Aorta (tissue), 5 donors: ENCODE measurements at places on chromosomes 5 and 9. TPM values are rescaled to one million over a fixed set of nuclear protein-coding genes. Genes with fewer than 3 reads are reported as not detected.

Gene MAMDC2
- total RNA-seq = 14.6 TPM

Gene GABRP
- 0.72 TPM for total RNA-seq

Gene CD74
- total RNA-seq = 677 TPM

Gene MARCHF3
- total RNA-seq = 21.1 TPM

Gene GADD45G
- total RNA-seq = 4.5 TPM

Gene FAM153A
- total RNA-seq = not detected

Gene FOXD4L3
- total RNA-seq = not detected

Gene TYRP1
- total RNA-seq = 1.1 TPM

Gene OR5C1
- not detected for total RNA-seq

Gene TOR1B
- total RNA-seq = 24.3 TPM

Gene SHISAL2B
- not detected for total RNA-seq

- DNase-seq = no peak
These were observed 39.9 kb downstream of the RHOBTB3 start for GRCh38 chr5:95770830-95771708.

DNA sequence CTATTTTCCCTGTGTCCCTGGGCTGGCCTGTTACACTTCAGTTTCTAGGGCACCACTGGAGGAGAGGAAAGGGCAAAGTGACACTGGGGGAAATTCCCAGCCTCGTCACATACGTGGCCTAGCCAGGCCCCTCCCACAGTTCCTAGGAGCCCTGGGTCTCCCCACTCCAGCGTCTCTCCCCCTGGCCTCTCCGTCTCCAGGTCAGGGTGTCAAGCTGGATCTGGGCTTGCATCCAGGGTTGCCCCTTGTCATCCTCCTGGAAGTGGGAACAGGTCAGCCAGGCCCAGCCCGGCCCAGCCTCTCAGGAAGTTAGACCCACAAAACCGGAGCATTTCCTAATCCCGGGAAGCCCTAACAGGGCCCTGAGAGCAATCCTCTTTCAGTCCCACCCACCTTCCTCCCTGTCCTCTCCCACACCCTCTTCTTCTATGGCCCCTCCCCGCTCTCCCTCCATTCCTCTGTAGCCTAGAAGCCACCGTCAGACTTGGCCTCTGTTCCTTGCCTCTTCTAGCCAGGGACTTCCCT is 4.7 kb upstream of the TNIP1 start:
- DNase-seq = peak; percentile 88

DNA sequence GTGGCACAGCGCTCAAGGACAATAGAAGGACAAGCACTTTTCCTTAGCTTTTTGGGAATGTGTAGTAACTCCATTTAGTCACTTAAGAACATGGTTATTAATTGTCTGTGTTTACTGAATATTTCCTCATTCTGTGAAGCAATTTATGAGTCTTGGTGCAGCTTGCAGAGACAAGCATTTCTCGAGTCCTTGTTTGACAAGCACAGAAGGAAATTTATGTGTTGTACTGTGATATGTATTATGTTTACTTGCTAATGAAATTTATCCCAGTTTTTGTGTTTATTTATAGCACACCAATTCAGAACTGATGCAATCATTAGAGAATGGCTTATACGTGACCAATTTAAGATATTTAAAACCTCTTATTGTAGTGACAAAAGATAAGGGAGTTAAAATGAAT is 168.6 kb downstream of the PRELID2 start:
- no peak for DNase-seq

DNA sequence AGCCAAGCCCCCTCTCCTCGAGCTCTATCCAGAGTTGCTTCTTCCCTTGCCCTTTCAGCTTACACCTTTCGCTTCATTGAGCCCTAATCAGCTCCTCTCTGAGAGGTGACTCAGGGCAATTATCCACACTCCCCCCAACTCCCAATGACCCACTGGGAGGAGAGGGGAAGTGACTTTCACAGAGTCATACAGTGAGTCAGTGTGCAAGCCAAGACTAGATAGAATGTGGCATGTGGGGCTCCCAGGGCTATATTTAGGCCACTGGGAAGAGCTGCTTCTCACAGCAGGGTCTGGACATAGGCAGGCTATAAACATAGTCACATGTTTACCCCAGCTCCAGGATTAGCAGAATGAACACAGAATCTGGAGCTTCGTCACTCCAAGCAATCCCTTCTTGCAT is 57.4 kb downstream of the NRG2 start:
- DNase-seq = no peak

DNA sequence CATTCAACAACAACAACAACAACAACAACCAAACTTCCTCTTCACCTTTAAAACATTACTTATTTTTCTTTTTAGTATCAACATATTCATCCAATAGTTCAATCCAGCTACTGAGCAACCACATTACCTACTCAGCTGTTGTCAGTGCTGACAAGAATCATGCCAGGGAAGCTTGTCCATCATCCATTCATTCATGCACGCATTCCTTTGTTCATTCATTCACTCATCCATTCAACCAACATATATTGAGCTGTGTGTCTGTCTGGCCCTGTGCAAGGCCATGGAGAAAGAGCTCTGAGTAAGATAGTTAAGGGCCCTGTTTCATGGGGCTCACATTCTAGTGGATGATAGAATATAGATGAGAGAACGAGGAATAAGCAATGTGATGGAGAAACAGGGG is 80.2 kb upstream of the TBC1D2 start:
- no peak for DNase-seq

DNA sequence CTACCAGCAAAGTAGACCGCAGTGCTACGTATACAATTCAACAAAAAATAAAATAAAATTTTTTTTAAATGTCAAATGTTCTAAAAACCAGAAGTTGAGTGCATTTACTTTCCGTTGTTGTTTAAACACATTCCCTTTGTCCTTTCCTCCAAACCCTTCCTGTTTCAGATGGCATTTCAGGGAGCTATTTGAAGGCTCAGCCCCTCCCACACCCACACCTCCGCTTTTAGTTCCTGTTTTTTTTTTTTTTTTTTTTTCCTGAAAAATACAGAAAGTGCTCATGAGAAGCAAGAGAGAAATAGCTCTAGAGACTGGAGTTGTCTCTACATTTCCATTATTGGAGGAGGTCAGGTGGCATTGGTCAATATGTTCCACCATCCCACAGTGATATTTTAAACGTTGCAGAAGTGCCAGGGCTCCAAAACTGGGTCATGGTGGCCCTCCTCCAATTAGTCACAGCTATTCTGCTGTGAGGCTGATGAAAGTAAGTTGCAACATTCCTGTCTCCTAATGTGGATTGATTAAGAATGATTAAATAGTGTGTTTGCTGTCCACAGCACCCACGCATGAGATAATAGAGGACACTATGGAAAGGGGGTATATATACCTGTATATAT is 106.9 kb downstream of the GABRG2 start:
- DNase-seq = no peak

DNA sequence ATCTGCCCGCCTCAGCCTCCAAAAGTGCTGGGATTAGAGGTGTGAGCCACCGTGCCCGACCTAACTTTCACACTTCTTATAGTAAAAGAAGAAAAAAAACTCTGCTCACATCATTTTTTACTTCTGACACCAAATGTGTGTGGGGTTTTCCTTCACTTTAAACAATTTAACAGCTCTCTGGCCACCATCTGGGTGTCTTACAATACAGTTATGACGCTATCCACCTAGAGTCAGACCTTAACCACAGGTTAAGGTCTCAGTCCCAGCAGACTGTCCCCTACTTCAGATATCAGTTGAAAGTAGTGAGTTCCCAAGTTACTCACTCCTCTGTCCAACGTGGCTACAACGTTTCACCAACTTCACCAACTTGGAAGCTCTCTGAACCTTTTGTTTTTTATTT is 15.4 kb upstream of the ATP6V1G1 start:
- no peak for DNase-seq

- no peak for DNase-seq
These were observed 180.4 kb downstream of the SEMA5A start for GRCh38 chr5:9365512-9365911.

GRCh38 chr5:128228521-128228920 is 145.0 kb downstream of the SLC12A2 start:
- DNase-seq = no peak

DNA sequence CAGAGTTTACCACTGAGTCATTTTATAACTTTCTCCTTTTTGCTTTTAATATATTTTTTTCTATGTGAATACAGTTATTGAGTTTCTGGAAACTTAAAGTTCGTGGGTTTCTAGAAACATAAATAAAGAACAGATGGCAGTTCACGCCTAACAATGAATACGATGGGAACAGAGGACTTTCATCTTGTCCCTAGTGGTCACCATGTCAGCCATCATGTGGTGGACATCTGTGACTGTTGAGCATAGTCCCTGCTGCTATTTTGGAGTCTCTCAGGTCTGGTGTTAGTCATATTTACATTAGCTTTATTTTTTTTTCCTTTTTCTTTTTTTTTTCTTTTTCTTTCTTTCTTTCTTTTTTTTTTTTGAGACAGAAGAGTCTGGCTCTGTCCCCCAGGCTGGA is 85.3 kb downstream of the XRCC4 start:
- no peak for DNase-seq

DNA sequence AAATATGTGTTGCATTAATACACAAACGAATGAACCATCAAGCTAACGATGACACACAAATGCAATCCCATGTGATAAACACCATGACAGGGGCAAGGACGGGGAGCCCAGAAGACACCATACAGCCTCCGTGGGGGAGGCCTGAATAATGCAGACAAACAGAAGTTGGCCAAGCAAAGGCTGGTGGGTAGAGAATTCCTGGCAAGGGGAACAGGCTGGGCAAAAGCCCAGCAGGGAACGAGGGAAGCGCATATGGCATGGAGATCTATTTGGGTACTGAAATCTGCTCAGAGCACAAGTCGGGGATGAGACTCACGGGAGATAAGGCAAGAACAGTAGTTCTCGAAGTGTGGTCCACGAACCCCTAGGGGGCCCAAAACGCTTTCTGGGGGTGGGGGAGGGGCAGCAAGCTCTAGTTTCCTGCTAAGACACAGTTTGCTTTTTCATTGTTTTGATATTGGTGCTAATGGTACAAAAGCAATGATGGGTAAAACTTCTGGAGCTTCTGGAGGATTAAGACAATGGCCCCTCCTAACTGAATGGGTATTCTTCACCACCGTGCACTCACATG is 42.9 kb upstream of the FBXW11 start:
- DNase-seq = no peak

GRCh38 chr5:6748142-6748541 is 34.9 kb downstream of the TENT4A start:
- DNase-seq = no peak

DNA sequence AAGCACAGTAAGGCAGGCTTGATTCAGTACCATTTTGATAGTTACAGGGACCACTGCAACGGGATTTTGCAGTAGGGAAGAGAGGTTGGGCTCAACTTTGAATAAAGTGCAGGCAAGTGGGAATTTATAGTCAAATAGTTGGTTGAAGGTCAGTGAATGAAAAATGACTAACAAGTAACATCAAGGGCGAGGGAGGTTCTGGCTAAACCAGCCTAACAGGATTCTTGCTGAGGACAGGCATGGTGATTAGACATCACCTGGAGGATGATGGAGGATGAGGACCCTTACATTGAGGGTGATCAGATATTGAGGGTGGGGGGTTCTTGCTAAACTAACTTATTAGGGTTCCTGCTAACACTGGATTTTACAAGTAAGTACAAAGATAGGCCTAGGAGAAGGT is 66.1 kb upstream of the SMC5 start:
- DNase-seq = no peak

GRCh38 chr9:126205845-126206498 is 120.7 kb upstream of the MVB12B start:
- no peak for DNase-seq

DNA sequence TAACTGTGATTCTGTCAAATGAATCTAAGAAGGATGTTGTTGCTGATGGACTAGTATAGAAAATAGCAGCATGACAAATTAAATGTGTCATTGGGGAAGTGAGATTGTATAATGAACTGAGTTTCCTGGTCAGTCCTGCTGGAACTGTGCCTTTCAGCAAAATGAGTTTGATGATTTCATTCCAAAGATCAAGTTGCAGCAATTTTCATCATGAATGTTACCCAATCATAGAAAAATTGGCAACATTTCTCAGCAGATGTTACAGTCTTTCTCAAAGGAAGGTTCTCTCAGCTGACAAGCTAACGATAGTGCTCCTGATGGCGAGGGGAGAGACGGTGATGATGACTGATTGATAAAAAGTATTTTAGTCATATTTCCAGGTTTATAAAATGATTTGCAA is 10.7 kb downstream of the PCDHAC2 start:
- no peak for DNase-seq
